NCI-H1694 treated with DMSO at 0.1 percent for 48 hours (cell line): ENCODE measurements at places on chromosomes 3 and 15.

GRCh38 chr15:35934383-35935049 is 388.6 kb upstream of the DPH6 start:
- no peak for DNase-seq

- peak; percentile 42 for DNase-seq
Measured at GRCh38 chr15:101250341-101250831, 1.5 kb downstream of the CHSY1 start.

GRCh38 chr3:46380471-46381221 is 9.9 kb downstream of the CCR5 start:
- DNase-seq, result no peak

DNA sequence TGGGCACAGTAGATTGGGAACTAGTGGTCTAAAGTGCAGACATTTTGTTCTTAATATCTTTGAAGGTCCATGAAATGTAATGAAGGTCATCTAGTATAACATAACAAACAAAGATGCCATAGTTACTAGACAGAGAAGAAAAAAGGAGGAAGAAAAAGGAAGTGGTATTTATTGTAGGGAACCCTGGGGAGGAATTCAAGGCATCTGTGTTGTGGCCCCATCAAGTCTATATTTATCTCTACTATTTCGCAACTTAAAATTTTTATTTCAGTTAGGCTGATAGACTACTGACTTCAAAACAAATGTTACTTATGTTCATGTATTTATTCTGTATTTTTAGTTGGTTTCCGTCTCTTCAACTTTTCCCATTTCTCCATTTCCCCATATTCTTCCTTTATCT is 48.9 kb upstream of the ZDHHC23 start:
- no peak for DNase-seq

DNA sequence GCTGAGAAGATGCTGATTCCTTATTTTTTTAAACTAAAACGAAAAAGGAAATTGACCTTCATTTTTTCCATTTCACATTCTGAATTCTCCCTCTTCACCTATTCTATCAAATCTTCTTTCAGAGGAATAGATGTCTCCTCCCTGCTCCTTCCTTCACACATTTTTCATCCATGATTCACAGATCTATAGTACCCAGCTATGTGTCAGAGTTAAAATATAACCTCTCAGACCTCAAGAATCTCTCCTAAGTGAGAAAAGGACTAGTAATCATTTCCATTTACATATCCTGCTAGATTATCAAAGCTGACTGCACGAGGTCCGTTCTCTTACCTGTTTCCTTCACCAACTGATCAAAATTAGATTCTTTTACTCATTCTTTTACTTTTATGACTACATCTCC is 1297.6 kb upstream of the ALCAM start:
- no peak for DNase-seq

DNA sequence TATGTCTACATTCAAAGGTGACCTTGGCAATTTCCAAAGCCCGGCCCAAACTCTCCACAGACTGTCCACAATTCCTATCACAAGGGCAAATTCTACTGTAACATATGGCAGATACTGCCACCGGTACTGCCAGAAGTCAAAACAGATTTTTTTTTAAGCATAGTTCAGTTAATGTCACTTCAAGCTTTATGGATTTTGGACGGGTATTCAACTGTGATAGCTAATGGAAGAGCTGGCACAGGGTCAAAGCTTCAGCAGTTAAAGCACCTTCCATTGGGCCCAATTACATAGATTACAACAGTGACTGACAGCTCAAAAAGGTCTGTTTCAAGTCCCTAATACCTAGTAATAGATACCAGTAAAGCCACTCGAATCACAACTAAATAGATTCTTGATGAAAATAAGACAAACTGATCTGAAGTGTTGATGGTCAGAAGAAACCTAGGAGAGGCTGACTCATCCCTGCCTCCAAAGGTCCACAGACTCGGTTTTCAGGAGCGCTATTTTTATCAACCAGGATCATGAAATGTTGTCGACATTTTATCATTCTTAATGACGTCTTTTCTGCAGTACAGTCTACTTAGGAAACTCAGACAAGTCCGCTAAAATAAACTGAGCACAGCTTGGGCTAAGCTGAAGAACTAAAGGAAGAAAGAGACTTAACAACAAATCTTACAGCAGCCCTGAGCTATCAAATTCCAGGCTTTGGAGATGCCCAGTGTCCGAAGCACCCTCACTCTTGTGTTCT is 38.7 kb downstream of the ANXA2 start:
- DNase-seq, result peak; percentile 94

GRCh38 chr3:42182555-42182954 is 83.4 kb downstream of the CCK start:
- DNase-seq, result no peak

DNA sequence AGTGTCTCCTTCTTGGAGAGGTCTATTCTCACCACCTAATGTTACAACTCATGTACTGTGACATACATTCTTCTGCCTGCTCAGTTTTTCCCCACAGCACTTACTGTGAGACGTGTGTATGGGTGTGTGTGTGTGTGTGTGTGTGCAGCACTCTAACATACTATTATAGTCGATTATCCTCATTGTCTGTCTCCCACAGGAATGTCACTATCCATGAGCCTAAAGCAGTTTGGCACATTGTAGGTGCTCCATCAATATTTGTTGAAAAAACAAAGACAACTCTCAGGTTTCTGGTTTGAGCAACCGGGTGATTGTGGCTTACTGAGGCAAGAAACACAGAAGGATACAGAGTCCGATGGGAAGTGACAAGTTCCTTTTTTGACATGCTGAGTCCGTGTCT is 8.6 kb upstream of the ZNF148 start:
- no peak for DNase-seq

- DNase-seq, result no peak
Measured at GRCh38 chr3:122679882-122680474, 661 bp upstream of the PARP14 start.

GRCh38 chr3:4271834-4272233 is 31.3 kb upstream of the SETMAR start:
- DNase-seq, result peak; percentile 5

- no peak for DNase-seq
Measured at GRCh38 chr3:186461141-186461540, 83.0 kb downstream of the CRYGS start.

DNA sequence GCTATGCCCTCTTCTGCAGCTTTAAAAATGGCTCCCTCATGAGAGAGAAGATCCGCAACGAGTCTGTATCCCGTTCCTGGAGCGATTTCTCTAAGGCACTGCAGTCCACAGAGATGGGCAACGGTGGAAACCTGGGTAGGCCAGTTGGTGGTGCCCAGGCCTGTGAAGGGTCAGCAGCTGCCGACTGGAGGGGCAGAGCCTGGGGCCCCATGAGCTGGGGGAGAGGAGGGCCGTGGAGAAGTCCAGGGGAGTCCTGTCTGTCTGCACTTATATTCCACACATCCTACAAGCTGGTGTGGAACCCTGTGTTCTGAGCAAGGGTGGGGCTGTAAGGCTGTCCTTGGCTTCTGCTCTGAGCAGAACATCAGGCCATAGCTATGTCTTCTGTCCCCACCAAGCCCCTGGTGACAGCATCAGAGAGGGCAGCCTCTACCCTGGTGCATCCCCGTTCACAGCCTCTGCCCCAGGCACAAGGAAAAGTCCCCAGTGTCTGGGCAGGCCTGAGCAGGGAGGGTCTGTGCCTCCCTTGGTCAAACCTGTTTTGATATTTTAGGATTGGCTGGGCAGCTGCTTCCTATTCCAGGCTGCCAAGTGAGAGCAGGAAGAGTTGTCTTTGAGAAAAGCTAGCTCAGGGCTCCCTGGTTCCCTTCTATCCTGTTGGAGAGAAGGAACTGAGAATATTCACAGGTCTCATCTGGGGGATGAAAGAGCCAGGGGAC is 29.7 kb downstream of the XYLB start:
- no peak for DNase-seq

DNA sequence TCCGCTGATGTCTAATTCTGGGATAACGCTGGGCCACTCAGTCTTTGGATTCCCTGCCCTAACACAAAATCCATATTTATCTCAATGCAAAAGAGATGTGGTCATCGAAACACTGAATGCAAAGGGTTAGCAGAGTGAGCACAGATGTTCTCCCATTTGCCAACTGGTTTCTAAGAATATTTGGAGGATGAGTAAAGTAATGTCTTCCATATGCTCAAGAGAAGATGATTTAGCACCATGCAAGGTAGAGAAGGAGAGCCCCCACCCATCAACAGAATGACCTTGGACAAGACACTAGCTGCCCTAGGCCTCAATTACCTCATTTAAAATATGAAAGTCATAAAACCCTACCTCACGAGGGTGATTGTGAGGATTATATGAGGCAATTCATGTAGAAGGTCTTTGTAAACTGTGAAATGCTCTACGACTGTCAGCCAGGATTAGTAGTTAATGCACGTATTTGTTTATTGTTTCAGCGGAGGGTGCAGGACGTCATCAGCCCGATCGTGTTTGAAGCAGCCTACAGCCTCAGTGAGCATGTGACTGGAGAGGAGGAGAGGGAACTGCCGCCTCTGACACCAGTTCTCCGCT is 232.9 kb upstream of the CTDSPL start:
- DNase-seq, result no peak

DNA sequence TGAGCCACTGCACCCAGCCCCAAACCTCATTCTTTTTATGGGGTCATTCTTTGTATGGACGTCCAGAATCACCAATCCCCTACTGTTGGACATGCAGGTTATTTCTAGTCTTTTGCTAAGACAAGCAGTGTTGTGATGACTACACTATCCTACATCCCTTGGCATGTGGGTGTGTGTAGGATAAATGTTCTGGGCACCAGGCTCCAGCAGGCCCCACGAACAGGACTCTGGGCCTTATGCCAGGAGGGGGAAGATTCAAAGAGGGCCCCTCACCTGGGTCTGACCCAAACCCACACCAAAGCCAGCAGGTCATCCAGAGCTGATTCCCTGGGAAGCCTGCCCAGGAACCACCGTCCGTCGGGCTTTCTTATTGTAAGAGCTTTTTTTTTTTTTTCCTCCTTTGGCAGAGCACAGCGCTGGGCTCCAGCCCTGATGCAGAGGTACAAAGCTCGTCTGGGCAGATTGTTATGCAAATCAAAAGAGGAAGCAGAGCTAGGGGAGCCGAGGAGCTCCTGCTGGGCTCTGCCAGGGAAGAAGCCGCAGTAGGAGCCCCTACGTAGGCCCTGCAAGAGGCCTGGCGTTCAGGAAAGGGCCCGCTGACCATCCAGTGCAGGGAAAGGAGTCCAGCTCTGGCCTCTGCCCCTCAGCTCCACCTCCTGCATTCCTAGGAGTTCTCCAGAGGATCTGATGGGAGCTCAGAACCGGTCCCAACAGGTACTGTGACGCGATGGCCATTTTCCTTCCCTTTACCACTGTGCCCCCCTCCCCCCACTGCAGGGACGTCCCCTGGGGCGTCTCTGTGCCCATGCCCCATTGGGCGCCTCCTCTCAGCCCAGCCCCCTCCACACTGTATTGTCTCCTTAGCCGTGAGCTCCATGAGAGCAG is 29.0 kb upstream of the FURIN start:
- DNase-seq, result no peak

DNA sequence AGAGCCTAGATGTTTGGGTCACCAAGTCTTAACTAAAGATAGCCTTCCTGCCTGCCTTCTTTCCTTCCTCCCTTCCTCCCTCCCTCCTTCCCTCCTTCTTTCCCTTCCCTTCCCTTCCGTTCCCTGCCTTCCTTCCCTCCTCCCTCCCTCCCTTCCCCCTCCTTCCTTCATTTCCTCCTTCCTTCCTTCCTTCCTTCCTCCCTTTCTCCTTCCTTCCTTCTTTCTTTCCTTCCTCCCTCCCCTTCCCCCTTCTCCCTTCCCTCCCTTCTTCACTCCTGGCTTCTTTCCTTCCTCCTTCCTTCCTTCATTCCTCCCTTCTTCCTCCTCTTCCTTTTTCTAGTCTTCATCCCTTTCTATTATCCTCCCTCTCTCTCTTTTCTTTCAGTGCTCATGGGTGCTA is 2.0 kb downstream of the DNAJB8 start:
- DNase-seq, result no peak

- DNase-seq, result no peak
Measured at GRCh38 chr3:88058306-88058580, 562 bp downstream of the CGGBP1 start.

DNA sequence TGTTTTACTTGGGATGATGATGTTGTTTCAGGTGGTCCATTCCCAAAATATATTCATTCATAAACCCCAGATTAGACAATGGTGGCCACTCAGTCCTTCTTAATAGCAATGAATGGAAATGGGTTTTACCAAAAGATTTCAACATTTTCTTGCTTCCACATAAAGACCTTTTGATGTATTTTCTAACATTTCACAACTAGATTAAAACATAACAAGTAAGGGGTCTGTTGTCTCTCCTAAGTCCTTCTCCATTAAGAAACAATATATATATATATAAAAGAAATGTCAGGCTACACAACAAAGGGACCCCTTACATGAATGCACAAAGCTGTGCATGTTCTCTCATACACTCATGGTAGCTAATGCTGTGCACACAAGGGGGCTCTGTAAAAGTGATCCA is 176.4 kb downstream of the ANXA2 start:
- DNase-seq, result no peak

- no peak for DNase-seq
Measured at GRCh38 chr15:42728560-42728959, 8.4 kb downstream of the CDAN1 start.

GRCh38 chr3:154954757-154955156 is 125.4 kb upstream of the MME start:
- DNase-seq, result no peak

DNA sequence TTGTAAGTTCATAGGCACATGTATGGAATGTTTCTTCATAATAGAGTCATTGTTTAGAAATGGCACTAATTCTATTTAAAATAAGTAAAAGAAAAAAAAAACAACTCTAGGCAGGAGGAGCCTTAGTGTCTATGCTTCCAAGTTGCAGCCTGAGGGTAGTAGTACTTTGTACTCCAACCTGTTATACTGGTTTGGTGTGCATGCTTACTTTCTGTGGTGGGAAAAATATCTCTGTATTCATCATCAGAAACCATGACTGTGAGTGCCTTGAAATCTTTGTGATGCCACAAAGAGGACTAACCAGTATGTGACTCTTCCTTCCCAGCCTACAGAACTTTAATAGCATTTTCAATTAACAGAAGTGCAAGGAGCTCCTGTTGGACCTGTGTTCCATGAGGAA is 4.4 kb downstream of the NAALADL2 start:
- DNase-seq, result no peak

- no peak for DNase-seq
Measured at GRCh38 chr3:13023235-13023970, 49.8 kb downstream of the IQSEC1 start.

- no peak for DNase-seq
Measured at GRCh38 chr3:167733961-167734497, 663 bp downstream of the PDCD10 start.

- no peak for DNase-seq
Measured at GRCh38 chr15:66824424-66824823, 122.4 kb downstream of the SMAD6 start.

- no peak for DNase-seq
Measured at GRCh38 chr15:36235173-36235572, 344.3 kb upstream of the CDIN1 start.

DNA sequence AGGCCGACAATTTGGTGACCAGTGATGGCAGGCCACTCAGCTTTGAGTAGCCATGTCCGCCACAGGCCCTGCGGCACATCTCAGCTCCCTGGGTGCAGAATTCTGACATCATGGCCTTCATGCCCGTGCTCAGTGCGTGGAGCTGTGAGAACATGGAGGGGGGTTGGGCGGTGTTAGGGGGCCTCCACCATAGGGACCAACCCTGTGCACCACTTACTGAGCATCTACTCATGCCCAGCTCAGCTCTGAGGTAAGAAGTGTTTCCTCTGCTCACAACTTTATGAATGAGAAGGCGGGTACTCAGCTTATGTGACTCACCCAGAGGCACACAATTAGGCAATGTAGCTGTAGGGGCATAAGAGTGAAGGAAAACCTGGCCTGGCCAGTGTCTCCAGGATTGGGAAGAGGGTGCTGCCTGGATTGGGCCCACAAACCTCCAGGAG is 10.5 kb downstream of the ACOX2 start:
- no peak for DNase-seq
